Ovary (tissue), 10 donors: ENCODE measurements at places on chromosomes 5 and 9. TPM values are rescaled to one million over a fixed set of nuclear protein-coding genes. Genes with fewer than 3 reads are reported as not detected.
A peak's percentile ranks its signal among the peaks of the same experiment; 100 is the strongest.

GRCh38 chr5:78005021-78005785 is 229.1 kb upstream of the TBCA start:
- H3K4me3 ChIP-seq, result no peak overlapping the region

GRCh38 chr5:139985290-139985689 is 57.8 kb downstream of the NRG2 start:
- no peaks in the 10 kb centered on the region for H3K36me3 ChIP-seq
- no peaks in the 10 kb centered on the region for H3K27me3 ChIP-seq
- no peaks in the 10 kb centered on the region for H3K4me1 ChIP-seq

DNA sequence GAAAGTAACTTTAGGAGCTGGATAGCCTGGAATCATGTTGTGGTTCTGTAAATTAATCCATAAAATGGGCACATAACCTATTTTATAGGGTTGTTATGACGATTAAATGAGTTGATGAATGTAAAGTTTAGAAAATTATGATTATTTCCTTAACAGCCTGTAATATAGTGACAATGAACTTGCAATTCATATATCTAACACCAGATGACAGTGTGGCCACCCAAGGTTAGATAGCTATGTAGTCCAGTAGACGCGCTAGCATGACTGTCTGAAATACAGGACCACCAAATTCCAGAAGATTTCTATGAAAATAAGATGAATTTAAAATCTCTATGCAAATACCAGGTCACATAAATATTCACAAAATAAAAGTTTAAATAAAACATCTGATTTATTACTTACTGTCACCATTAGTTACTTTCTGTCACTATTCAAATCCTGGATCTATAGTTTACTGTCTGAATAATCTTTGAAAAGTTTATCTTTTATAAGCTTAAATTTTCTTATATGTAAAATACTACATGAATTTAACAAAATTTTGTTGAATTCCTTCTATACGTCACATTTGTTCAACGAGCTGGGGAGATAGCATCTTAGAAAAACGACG is 26.1 kb upstream of the MACIR start:
- H3K27ac ChIP-seq, result no peak overlapping the region
- H3K4me3 ChIP-seq, result no peak overlapping the region
- DNase-seq, result no peak
- no peaks in the 10 kb centered on the region for H3K27me3 ChIP-seq
- H3K36me3 ChIP-seq, result no peaks in the 10 kb centered on the region

- no peak overlapping the region for H3K27ac ChIP-seq
- H3K27me3 ChIP-seq, result no peaks in the 10 kb centered on the region
- no peaks in the 10 kb centered on the region for H3K36me3 ChIP-seq
- H3K4me1 ChIP-seq, result peaks cover 6% of the 10 kb centered on the region
- no peak overlapping the region for H3K4me3 ChIP-seq
These were observed 158.1 kb downstream of the LPAR1 start for GRCh38 chr9:110880189-110880588.

DNA sequence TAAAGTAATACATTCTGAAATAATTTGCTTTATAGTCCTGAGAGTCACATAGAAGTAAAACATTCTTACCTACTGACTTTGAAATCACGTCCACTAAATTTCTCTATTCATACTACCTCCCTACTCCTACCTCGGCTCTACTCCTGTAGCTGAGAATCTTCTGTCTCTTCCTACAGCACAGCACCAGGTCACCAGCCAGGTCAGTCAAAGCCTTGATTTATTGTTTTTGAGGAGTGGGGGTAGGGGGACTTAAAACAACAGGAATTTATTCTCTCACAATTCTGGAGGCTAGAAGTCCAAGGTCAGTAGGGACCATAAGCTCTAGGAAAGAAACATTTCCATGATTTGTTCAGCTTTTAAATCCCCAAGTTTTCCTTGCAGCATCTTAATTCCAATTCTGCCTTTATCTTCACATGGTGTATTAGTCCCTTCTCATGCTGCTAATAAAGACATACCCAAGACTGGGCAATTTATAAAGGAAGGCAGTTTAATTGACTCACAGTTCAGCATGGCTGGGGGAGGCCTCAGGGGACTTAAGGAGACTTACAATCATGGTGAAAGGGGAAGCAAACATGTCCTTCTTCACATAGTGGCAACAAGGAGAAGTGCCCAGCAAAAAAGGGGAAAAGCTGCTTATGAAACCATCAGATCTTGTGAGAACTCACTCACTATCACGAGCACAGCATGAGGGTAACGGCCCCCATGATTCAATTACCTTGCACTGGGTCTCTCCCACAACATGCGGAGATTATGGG is 49.6 kb upstream of the CCNG1 start:
- no peak overlapping the region for H3K27ac ChIP-seq
- no peak overlapping the region for H3K4me3 ChIP-seq
- DNase-seq, result no peak
- no peaks in the 10 kb centered on the region for H3K36me3 ChIP-seq
- H3K4me1 ChIP-seq, result peaks cover 3% of the 10 kb centered on the region

DNA sequence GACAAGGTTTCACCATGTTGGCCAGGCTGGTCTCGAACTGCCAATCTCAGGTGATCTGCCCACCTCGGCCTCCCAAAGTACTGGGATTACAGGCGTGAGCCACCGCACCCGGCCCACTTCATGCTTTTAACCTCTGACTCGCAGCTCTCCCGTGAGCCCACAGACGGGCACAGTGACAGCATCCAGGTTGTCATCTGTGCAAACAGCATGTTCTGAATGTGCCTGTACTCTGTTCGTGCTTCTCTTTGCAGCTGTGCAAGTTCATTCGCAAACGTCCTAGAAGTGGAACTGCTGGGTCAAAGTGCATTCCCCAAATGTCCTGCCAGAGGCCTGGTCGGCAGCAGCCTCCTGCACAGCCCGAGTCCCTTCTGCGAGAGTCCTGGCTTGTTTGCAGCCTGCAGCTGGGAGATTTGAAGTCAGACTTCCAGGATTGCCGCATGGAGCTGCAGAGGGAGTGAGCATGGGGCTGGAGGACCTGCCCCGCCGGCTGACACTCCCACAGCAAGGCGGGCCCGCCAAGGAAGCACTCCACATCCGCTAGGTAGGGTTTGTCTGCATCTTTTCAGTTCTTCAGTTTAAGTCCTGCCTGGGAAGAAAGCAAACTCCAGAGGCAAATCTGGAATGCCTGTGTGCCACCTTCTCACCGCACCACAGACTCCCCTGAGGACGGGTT is 3.4 kb downstream of the BRD3OS start:
- no peak overlapping the region for H3K4me3 ChIP-seq
- peaks cover 5% of the 10 kb centered on the region for H3K4me1 ChIP-seq
- H3K27me3 ChIP-seq, result no peaks in the 10 kb centered on the region
- H3K36me3 ChIP-seq, result no peaks in the 10 kb centered on the region
- no peak for DNase-seq

DNA sequence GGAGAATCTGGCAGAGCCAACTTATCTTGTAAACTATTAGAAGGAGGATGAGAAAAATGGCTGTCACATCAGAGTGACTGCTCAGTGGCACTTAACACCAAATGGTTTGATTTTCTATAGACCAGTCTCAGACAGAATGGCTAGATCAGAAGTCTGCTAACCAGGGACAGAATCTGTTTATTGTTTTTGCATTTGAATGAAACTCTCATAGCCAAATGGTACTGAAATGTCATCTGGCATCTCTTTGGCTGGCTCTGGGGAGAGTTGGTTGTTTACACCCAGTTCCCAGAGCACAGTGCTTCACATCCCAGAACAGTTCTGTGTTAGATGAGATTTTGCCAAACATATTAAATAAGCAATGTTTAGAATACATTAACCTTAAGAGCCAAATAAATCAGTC is 106.6 kb upstream of the HMHB1 start:
- peaks cover under 1% of the 10 kb centered on the region for H3K4me1 ChIP-seq
- no peaks in the 10 kb centered on the region for H3K27me3 ChIP-seq

- no peak for DNase-seq
- H3K36me3 ChIP-seq, result no peaks in the 10 kb centered on the region
- peaks cover 5% of the 10 kb centered on the region for H3K4me1 ChIP-seq
- H3K27me3 ChIP-seq, result no peaks in the 10 kb centered on the region
These were observed 3.1 kb upstream of the DMAC1 start for GRCh38 chr9:7802666-7803065.

DNA sequence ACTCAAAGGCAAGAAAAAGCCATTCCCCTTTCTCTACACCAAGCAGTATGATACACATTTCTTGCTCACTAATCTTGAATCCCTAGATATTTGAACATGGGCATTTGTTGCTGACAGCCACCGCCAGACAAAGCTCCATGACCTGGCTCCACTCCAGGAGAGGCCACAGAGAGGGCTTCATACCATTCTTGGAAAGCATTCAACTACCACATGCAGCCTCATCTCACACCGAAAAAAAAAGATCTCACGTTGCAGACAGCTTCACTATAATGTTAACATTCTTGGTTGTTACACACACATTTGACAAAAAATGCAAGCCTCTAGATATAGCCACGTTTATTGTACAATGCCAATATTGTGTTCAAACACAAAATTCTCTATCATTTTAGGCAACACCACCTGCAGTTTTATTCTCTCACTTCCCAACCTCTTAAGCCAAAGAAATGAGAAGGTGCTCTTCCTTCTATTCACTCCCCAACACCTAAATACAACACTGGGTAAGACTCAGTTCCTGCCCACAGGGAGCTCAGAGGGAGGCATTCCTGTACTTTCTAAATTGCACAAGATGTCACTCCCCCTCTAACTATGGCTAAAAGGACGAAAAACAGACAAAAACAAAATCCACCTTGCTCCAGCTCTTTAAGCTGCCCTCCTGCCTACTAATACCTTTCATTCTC is 222.4 kb downstream of the TSSK1B start:
- H3K36me3 ChIP-seq, result no peaks in the 10 kb centered on the region
- H3K4me1 ChIP-seq, result peaks cover 29% of the 10 kb centered on the region
- no peak overlapping the region for H3K4me3 ChIP-seq
- H3K27me3 ChIP-seq, result no peaks in the 10 kb centered on the region
- H3K27ac ChIP-seq, result no peak overlapping the region

GRCh38 chr5:147176422-147176821 is 58.4 kb upstream of the STK32A start:
- H3K4me1 ChIP-seq, result no peaks in the 10 kb centered on the region
- no peak overlapping the region for H3K4me3 ChIP-seq
- no peak for DNase-seq

- H3K4me3 ChIP-seq, result no peak overlapping the region
- no peaks in the 10 kb centered on the region for H3K4me1 ChIP-seq
- no peaks in the 10 kb centered on the region for H3K36me3 ChIP-seq
- no peaks in the 10 kb centered on the region for H3K27me3 ChIP-seq
- DNase-seq, result no peak
- H3K27ac ChIP-seq, result no peak overlapping the region
These were observed 413.3 kb upstream of the RORB start for GRCh38 chr9:74083681-74084433.

DNA sequence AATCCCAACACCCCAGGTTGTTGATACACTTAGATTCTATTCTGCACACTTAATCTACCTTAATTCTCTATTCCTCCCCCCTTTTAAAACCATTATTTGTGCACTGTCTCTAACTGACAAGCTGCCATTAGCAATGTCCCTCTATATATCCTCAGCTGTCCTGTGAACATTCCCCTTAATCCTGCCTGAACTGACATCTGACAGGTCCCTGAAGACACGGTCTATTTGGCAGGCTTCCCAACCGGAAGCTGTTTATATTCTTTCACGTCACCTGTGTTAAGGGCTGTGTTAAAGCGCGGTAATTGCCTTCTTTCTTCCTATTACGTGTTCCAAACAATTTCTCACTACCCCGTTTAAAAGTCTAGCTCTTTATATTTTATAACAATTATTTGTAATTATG is 277.3 kb downstream of the CDH9 start:
- H3K27ac ChIP-seq, result no peak overlapping the region
- no peaks in the 10 kb centered on the region for H3K36me3 ChIP-seq
- DNase-seq, result no peak
- no peaks in the 10 kb centered on the region for H3K4me1 ChIP-seq

GRCh38 chr9:129406278-129407225 is 214.3 kb downstream of the C9orf50 start:
- DNase-seq, result peak; percentile 36
- no peaks in the 10 kb centered on the region for H3K36me3 ChIP-seq
- H3K27ac ChIP-seq, result no peak overlapping the region
- peaks cover 17% of the 10 kb centered on the region for H3K4me1 ChIP-seq
- H3K27me3 ChIP-seq, result no peaks in the 10 kb centered on the region

DNA sequence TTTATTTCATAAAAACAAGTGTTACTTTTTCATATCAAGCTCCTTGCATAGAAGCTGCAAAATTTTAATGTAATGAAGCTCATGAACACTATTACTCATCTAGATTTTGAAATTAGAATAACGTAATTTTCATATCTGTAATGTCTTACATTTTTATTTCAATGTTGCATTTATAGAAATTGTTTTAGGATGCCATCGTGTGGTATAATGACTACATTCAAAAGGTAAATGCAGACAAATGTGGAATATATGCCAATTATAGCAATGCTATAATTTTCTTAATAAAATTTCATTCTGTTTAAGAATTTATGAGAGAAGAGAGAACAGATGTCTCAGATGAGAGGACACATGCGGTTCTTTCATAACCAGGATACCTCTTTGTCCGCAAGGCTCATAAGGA is 230.2 kb downstream of the TMEM232 start:
- no peak for DNase-seq
- H3K27ac ChIP-seq, result no peak overlapping the region
- H3K4me1 ChIP-seq, result no peaks in the 10 kb centered on the region
- H3K36me3 ChIP-seq, result no peaks in the 10 kb centered on the region

DNA sequence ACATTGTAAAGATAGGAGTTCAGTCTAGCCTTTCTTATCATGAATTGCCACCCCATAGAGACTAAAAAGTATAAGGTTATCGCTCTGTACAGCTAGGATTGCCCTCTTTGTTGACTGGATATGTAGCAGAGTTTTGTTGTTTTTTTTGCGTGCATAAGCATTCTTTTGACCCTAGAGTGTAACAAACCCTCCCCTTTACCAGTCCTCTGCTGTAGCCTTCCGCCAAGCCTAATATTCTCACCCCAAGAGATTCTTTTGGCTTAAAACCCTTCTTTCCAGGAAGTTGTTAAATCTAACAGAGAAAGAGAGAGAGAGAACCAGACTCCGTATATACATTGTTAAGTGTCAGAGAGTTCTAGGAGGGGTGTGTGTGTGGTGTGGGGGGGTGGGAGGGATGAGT is 113.9 kb downstream of the FGF1 start:
- no peak overlapping the region for H3K27ac ChIP-seq
- no peak overlapping the region for H3K4me3 ChIP-seq
- DNase-seq, result no peak
- H3K36me3 ChIP-seq, result no peaks in the 10 kb centered on the region
- H3K4me1 ChIP-seq, result peaks cover 3% of the 10 kb centered on the region
- H3K27me3 ChIP-seq, result no peaks in the 10 kb centered on the region

GRCh38 chr5:32504989-32505596 is 60.6 kb upstream of the ZFR start:
- peaks cover 12% of the 10 kb centered on the region for H3K4me1 ChIP-seq
- H3K4me3 ChIP-seq, result no peak overlapping the region
- no peaks in the 10 kb centered on the region for H3K36me3 ChIP-seq
- DNase-seq, result peak; percentile 52
- H3K27ac ChIP-seq, result peak overlapping the region; percentile 1
- H3K27me3 ChIP-seq, result no peaks in the 10 kb centered on the region

PCDHAC2 gene
- 0.72 TPM for total RNA-seq

CNTNAP3B gene
- 2.6 TPM for total RNA-seq

PAIP2 gene
- total RNA-seq, result 90.4 TPM

GFPT2 gene
- 34.0 TPM for total RNA-seq

SMIM3 gene
- total RNA-seq, result 24.4 TPM

MLANA gene
- not detected for total RNA-seq

PLPP7 gene
- 11.9 TPM for total RNA-seq

IFNE gene
- total RNA-seq, result not detected

FCN2 gene
- total RNA-seq, result 0.56 TPM
